Mesothelial cell of epicardium (in vitro differentiated cells): ENCODE measurements at places on chromosomes 3 and 15.

GRCh38 chr15:64780600-64781156, 5.3 kb upstream of the RBPMS2 start:
- no peaks in the 10 kb centered on the region for H3K36me3 ChIP-seq
- peaks cover 4% of the 10 kb centered on the region for H3K27me3 ChIP-seq
- no peak for DNase-seq

GRCh38 chr3:16379838-16380237, 114.8 kb downstream of the OXNAD1 start:
- H3K4me3 ChIP-seq = no peak overlapping the region
- H3K4me1 ChIP-seq = peaks cover 5% of the 10 kb centered on the region
- no peak for DNase-seq
- no peak overlapping the region for H3K27ac ChIP-seq
- no peaks in the 10 kb centered on the region for H3K27me3 ChIP-seq
- H3K36me3 ChIP-seq = no peaks in the 10 kb centered on the region

- H3K27me3 ChIP-seq = peaks cover 2% of the 10 kb centered on the region
- H3K27ac ChIP-seq = no peak overlapping the region
- no peak overlapping the region for H3K4me3 ChIP-seq
- peaks cover 33% of the 10 kb centered on the region for H3K4me1 ChIP-seq
Measured at GRCh38 chr3:194875581-194876402, 190.1 kb downstream of the FAM43A start.

DNA sequence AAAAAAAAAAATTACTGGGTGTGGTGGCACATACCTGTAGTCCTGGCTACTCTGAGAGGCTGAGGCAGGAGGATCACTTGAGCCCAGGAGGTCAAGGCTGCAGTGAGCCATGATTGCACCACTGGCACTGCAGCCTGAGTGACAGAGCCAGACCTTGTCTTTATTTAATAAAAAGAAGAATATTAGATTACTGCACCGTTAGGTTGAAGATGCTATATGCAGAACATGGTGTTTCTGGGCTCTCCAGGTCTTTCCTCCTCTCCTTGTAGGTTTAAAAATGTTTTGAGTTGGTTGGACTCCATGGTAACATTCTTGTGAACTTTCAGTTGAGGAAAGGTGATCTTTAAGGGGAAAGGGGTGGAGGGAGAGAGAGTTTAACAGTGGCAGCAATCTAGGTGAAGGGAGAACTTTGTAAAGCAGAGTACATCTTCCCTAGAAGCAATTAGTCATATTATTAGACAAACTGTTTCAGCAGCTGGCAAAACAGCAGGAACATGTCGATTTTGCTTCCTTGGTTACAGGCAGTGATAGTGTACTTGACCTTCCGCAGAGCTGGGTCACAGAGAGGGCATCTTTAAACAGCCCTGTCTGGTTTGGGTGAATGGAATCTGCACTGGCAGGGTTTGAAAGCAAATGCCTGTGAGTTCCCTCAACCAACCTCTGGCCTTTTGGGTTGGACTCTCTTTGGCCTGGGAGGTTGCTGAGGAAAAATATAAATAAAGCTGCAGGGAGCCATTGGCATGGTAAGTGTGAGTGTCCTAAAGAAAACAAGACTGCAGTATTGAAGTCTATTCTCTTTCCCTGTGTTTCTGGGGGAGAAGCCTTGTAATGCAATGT, 42.8 kb downstream of the NR2C2 start:
- H3K4me3 ChIP-seq = no peak overlapping the region
- H3K36me3 ChIP-seq = peaks cover 1% of the 10 kb centered on the region
- H3K27me3 ChIP-seq = no peaks in the 10 kb centered on the region
- H3K27ac ChIP-seq = peak overlapping the region; percentile 65
- H3K4me1 ChIP-seq = peaks cover 16% of the 10 kb centered on the region
- DNase-seq = no peak

DNA sequence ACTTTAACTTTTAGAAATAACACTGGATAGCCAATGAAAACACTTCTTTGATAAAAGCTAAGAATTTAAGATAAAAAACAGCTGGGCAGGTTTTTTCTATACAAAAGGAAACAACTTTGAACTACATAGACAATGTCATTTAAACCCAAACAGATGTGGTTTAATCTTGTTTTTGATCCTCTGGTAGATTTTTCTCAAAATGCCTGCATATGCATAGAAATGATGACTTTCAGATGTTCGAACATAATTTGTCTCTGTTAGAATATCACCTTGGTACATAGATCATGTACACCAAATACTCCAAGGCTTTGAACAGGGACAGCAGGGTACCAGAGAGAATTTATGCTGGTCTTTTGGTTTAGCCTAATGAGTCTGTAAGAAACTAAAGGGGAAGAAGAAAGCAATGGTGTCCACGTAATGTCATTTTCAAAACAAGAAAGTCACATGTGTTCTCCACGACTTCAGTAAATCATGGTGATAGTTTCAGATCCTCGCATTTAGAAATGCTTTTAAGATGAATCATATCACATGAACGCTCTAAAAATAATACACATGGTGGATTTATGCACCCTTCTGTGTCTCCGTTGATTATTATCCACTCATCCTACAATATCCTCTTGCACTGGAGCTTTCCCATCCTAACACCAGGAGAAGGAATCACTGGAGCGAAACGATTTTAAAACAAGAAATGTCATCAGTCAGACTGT, 160.1 kb upstream of the PDZRN3 start:
- DNase-seq = no peak
- H3K27ac ChIP-seq = peak overlapping the region; percentile 75
- H3K4me1 ChIP-seq = peaks cover 12% of the 10 kb centered on the region
- no peaks in the 10 kb centered on the region for H3K27me3 ChIP-seq
- H3K36me3 ChIP-seq = no peaks in the 10 kb centered on the region

DNA sequence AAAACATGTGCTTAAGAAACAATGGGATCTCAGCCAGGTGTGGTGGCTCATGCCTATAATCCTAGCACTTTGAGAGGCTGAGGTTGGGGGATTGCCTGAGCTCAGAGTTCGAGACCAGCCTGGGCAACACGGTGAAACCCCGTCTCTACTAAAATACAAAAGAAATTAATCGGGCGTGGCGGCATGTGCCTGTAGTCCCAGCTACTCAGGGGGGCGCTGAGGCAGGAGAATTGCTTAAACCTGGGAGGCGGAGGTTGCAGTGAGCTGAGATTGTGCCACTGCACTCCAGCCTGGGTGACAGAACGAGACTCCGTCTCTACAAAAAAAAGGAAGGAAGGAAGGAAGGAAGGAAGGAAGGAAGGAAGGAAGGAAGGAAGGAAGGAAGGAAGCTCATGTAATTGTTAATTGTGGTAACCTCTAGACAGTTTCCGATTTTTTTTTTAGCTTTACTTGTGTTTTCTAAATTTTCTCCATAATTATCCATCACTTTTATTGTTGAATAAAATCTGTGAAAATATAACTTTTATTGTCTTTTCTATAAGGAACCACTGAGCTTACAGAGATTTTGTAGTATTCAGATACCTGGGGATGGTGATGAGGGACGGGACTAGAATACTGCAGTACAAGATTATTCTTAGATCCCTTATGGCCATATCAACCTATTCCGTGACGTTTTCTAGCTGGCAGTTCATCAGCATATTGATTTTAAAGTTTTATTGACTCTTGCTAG, 506.9 kb downstream of the NR2F2 start:
- no peak overlapping the region for H3K4me3 ChIP-seq
- peaks cover 2% of the 10 kb centered on the region for H3K36me3 ChIP-seq
- no peak for DNase-seq
- H3K4me1 ChIP-seq = no peaks in the 10 kb centered on the region

- H3K27ac ChIP-seq = peak overlapping the region; percentile 5
- DNase-seq = no peak
- no peak overlapping the region for H3K4me3 ChIP-seq
- H3K36me3 ChIP-seq = no peaks in the 10 kb centered on the region
- H3K4me1 ChIP-seq = peaks cover 14% of the 10 kb centered on the region
Measured at GRCh38 chr3:166274351-166275023, 437.3 kb upstream of the BCHE start.

GRCh38 chr3:98021830-98022560, 13.1 kb downstream of the GABRR3 start:
- no peak for DNase-seq
- H3K4me1 ChIP-seq = peaks cover 20% of the 10 kb centered on the region
- no peak overlapping the region for H3K4me3 ChIP-seq
- no peak overlapping the region for H3K27ac ChIP-seq
- peaks cover 13% of the 10 kb centered on the region for H3K27me3 ChIP-seq
- H3K36me3 ChIP-seq = no peaks in the 10 kb centered on the region

- peak overlapping the region; percentile 1 for H3K27ac ChIP-seq
- no peaks in the 10 kb centered on the region for H3K36me3 ChIP-seq
- H3K27me3 ChIP-seq = no peaks in the 10 kb centered on the region
- peaks cover 5% of the 10 kb centered on the region for H3K4me1 ChIP-seq
Measured at GRCh38 chr3:115399750-115400149, 223.6 kb upstream of the GAP43 start.

DNA sequence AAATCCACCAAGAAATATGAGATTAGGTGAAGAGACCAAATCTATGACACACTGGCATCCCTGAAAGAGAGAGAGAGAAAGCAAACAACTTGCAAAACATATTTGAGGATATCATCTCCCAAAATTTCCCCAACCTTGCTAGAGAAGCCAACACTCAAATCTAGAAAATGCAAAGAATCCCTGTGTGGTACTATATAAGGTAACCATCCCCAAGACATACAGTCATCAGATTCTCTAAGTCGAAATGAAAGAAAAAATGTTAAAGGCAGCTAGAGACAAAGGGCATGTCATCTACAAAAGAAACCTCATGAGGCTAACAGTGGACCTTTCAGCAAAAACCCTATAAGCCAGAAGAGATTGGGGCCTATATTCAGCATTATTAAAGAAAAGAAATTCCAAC, 622.1 kb upstream of the LMCD1 start:
- H3K27me3 ChIP-seq = no peaks in the 10 kb centered on the region
- no peak for DNase-seq
- no peaks in the 10 kb centered on the region for H3K36me3 ChIP-seq
- no peak overlapping the region for H3K4me3 ChIP-seq

GRCh38 chr3:72836923-72837322, 11.3 kb downstream of the SHQ1 start:
- H3K4me3 ChIP-seq = no peak overlapping the region
- H3K27me3 ChIP-seq = no peaks in the 10 kb centered on the region
- no peak for DNase-seq
- H3K36me3 ChIP-seq = peaks cover 33% of the 10 kb centered on the region

GRCh38 chr3:74614107-74614967, at the start of gene CNTN3:
Gene CNTN3, minus strand, starts transcription at chr3:74614659. Its CDS starts 93,547 bp downstream, at chr3:74521112.
- no peak within 1 kb of the TSS for H3K27ac ChIP-seq
- peaks cover 94% of the 10 kb centered on the region for H3K27me3 ChIP-seq
- H3K4me1 ChIP-seq = peaks cover 8% of the 10 kb centered on the region
- peak within 1 kb of the TSS; percentile 65 for H3K4me3 ChIP-seq
